ENCODE measurements at places on chromosomes 3 and 15. TPM values are rescaled to one million over a fixed set of nuclear protein-coding genes. Genes with fewer than 3 reads are reported as not detected.

DNA sequence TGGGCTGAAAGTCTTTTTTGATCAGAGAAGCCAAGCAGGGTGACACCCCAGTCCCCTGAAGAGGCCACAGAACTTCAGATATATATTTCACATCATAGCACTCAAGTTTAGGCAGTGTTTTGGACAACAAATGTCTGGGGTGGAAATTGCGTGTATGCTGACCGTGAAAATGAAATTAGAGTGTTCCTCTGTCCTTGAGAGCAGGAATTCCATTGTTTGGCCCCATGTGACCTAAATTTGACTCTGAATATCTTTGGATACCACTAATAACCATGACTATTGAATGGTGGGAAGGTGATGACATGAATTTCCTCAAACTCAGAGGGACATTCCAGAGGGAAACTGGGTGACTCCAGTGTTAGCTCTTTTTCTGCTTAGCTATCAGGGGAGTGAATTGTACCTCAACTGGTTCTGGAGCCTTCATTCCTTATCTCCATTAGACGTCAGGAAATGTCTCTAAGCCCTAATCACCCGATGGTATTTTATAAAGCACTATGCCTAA, 263.5 kb upstream of the RASGRP1 start:
- no peak for DNase-seq

DNA sequence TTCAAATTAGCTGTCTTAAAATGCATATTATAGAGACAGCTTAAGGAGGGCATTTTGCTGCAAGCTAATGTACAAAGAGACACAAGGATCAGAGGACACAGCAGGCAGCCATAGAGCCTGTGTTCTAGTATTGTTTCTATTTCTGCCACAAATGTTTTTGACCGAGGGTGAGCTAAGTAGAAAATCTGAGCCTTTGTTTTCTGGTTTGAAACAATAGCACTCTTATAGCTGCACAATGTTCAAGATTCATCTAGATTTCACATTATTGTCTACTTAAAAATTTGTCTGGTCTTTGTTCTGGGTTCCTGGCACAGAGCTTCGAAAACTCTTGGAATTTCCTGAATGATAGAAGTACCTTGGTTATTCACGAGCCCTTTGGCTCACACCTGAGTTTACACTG, 40.0 kb upstream of the TUSC7 start:
- no peak for DNase-seq

GRCh38 chr3:171936191-171936841, 93.2 kb downstream of the TMEM212 start:
- no peak for DNase-seq

- no peak for DNase-seq
These were observed 155.0 kb upstream of the HES1 start for GRCh38 chr3:193980905-193981304.

- no peak for DNase-seq
These were observed 1.4 kb downstream of the MTMR10 start for GRCh38 chr15:30990036-30990435.

Gene LTK
- 3.2 TPM for total RNA-seq

Measured in glutamatergic neuron (in vitro differentiated cells).